Osteocyte (in vitro differentiated cells): ENCODE measurements at places on chromosomes 12 and 14.

- no peaks in the 10 kb centered on the region for H3K27me3 ChIP-seq
- H3K27ac ChIP-seq: no peak overlapping the region
- no peaks in the 10 kb centered on the region for H3K36me3 ChIP-seq
Observed at GRCh38 chr12:108768591-108769500, 37.5 kb upstream of the CORO1C start.

DNA sequence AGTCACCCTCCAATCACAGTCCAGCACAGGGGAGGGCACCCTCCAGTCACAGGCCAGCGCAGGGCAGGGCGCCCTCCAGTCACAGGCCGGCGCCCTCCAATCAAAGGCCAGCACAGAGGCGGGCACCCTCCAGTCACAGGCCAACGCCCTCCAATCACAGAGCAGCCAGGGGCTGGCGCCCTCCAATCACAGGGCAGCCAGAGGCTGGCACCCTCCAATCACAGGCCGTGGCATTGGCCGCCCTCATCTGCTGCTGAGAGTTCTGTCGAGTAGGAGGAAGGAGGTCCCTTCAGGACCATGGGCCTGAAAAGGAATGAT, 26.6 kb downstream of the DDX51 start:
- H3K4me1 ChIP-seq: no peaks in the 10 kb centered on the region
- no peak overlapping the region for H3K27ac ChIP-seq
- H3K4me3 ChIP-seq: no peak overlapping the region
- DNase-seq: no peak
- H3K36me3 ChIP-seq: peaks cover 29% of the 10 kb centered on the region
- no peaks in the 10 kb centered on the region for H3K27me3 ChIP-seq

- H3K4me1 ChIP-seq: no peaks in the 10 kb centered on the region
- no peak overlapping the region for H3K27ac ChIP-seq
- no peak overlapping the region for H3K4me3 ChIP-seq
- no peak for DNase-seq
- no peaks in the 10 kb centered on the region for H3K27me3 ChIP-seq
Observed at GRCh38 chr12:59833408-59833807, 237.6 kb downstream of the SLC16A7 start.

- no peak overlapping the region for H3K4me3 ChIP-seq
- H3K27me3 ChIP-seq: peaks cover 9% of the 10 kb centered on the region
- DNase-seq: no peak
- H3K4me1 ChIP-seq: peaks cover 12% of the 10 kb centered on the region
- no peaks in the 10 kb centered on the region for H3K36me3 ChIP-seq
Observed at GRCh38 chr12:12564911-12565310, 2.2 kb upstream of the DUSP16 start.

DNA sequence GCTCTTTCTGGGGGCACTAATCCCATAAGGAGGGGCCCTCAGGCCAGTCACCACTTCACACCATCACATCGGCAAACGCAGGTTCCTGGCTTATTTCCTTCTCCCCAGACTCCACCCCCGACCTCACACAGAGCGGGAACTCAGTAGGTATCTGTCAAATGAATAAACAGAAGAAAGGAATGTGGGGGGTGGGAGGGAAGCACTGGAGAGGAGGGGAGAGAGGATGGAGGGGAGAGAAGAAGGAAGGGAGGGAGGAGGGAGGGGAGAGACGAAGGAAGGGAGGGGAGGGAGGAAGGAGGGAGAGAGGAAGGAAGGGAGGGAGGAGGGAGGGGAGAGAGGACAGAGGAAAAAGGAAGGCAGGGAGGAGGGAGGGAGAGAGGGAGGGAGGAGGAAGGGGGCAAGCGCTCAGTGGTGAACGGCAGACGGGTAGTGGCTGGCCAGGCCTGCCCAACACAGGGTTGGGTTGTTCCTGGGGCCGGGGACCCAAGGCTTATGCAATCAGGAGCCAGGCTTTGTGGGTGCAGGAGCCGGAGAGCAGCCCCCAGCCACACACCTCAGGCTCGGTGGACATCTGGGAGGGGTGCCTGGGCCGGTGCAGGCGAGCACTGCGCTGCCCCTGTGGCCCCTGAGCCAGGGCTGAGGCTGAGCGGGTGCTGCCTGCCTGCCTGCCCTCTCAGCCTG, 52.6 kb upstream of the FBRSL1 start:
- peaks cover 37% of the 10 kb centered on the region for H3K27me3 ChIP-seq
- H3K36me3 ChIP-seq: no peaks in the 10 kb centered on the region
- H3K4me3 ChIP-seq: no peak overlapping the region

DNA sequence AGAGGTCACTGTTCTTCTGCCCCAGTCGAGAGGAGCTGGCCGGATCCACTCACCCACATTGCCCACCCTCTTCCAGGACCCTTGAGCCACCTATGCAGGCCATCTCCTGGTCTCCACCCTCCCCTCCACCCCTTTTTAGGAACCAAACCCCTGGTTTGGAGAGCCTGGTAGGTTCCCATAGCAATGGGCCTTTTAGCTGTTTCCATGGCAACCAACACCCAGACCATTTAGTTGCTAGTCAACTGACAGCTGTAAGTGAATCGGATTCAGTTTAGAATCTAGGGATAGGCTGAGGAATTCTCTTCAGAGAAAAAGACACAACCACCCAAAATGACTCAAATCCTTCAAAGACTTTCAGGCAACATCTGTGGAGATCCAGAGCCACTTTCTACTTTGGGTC, 16.5 kb downstream of the NPC2 start:
- no peak overlapping the region for H3K4me3 ChIP-seq
- H3K36me3 ChIP-seq: peaks cover 68% of the 10 kb centered on the region
- no peak for DNase-seq
- H3K4me1 ChIP-seq: no peaks in the 10 kb centered on the region
- H3K27me3 ChIP-seq: no peaks in the 10 kb centered on the region

- H3K36me3 ChIP-seq: no peaks in the 10 kb centered on the region
- no peak for DNase-seq
- peaks cover 11% of the 10 kb centered on the region for H3K4me1 ChIP-seq
- peaks cover 5% of the 10 kb centered on the region for H3K27me3 ChIP-seq
Observed at GRCh38 chr12:43214166-43214565, 337.8 kb downstream of the ADAMTS20 start.

GRCh38 chr14:89507521-89507920, 90.5 kb upstream of the FOXN3 start:
- no peak for DNase-seq
- no peaks in the 10 kb centered on the region for H3K27me3 ChIP-seq
- H3K36me3 ChIP-seq: peaks cover 7% of the 10 kb centered on the region
- H3K4me1 ChIP-seq: peaks cover 56% of the 10 kb centered on the region
- peak overlapping the region; percentile 42 for H3K27ac ChIP-seq

GRCh38 chr12:4168036-4168435, 105.5 kb upstream of the CCND2 start:
- H3K4me3 ChIP-seq: no peak overlapping the region
- peaks cover 7% of the 10 kb centered on the region for H3K4me1 ChIP-seq
- H3K36me3 ChIP-seq: no peaks in the 10 kb centered on the region
- no peak overlapping the region for H3K27ac ChIP-seq

DNA sequence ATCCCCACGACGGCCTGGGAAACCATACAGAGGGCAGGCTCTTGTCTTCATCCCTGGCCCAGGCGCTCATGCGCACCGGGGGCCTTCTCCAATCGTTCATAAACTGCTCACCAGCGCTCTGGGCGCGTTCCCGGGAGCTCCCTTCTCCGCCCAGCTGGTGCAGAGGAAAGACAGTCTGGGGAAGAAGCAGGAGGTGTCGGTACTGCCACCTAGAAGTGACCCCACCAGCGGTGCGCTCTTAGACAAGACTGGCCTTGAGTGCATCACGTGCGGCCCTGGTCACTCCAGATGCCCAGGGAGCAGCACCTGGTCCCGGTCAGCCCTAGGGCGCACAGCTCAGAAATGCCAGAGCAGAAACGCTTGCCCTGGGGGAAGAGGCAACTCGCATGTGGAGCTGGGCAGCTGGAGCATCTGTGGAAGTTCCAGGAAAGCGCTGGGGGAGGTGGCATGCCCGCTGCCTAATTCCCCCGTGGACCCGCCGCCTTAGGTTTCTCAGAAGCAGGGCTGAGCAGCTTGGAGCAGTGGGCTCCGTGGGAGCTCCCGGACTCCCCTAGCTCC, 2.5 kb downstream of the GSC start:
- no peak overlapping the region for H3K4me3 ChIP-seq
- H3K4me1 ChIP-seq: peaks cover 15% of the 10 kb centered on the region
- H3K36me3 ChIP-seq: no peaks in the 10 kb centered on the region
- peaks cover 89% of the 10 kb centered on the region for H3K27me3 ChIP-seq
- no peak for DNase-seq

- peaks cover 11% of the 10 kb centered on the region for H3K4me1 ChIP-seq
- no peaks in the 10 kb centered on the region for H3K36me3 ChIP-seq
- H3K4me3 ChIP-seq: no peak overlapping the region
- no peak overlapping the region for H3K27ac ChIP-seq
Observed at GRCh38 chr14:95686935-95687334, 709 bp downstream of the TCL1B start.

DNA sequence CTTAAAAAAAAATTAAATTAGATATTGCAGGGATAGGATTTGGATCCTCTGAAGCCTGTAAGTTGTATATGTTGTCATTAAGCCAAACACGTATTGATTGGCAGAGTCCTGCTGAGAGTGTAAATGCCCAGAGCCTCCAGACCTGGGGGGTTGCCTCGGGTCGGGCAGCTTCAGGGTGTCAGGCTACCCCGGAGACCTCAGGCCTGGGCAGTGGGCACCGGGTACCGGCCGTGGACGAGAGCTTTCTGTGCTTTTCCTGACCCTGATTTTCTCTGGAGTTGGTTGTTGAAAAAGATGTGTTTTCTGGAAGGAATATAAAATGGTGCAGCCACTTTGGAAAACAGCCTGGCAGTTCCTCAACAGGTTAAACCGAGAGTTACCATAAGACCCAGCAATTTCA, 96.1 kb downstream of the DNAH10 start:
- H3K27me3 ChIP-seq: peaks cover 35% of the 10 kb centered on the region
- DNase-seq: no peak
- H3K27ac ChIP-seq: no peak overlapping the region
- H3K36me3 ChIP-seq: no peaks in the 10 kb centered on the region
- no peaks in the 10 kb centered on the region for H3K4me1 ChIP-seq

DNA sequence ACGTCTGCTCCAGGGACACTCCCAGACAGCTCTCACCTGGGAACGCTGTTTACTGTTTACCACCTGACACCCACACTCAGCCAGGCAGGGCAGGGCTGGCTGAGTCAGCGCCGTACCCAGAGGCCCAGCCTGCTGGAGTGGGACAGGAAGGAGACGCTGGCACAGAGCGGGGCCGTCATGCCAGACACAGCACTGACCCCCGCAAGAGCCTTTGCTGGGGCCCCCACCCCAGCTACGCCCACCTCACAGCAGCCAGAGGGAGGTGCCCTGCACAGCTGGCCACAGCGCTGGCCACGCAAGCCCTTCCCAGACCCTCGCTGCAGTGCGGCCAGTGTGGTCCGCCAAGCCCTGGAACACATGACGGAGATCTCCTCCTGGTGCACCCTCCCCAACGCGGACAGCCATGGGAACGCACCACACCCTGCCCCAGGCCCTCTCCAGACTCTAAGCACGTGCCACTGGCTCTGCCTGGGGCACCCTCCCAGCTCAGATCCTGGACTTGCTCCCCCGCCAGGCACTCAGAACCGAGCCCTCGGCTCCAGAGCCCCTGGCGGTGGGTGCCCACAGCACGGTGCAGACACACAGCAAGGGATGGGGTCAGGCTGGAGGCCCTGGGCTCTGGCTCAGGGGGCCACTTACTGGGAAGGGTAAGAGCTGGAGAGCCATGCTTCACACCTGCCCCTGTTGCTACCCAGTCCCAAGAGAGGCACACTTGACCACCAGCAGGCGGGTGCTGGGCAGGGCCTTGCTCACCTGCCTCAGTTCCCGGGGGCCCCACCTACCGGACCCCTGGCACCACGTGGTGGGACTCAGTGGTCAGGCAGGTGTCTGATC, 5.7 kb downstream of the AHNAK2 start:
- H3K4me3 ChIP-seq: no peak overlapping the region
- peak; percentile 91 for DNase-seq
- H3K27me3 ChIP-seq: no peaks in the 10 kb centered on the region
- H3K36me3 ChIP-seq: no peaks in the 10 kb centered on the region
- peaks cover 93% of the 10 kb centered on the region for H3K4me1 ChIP-seq

DNA sequence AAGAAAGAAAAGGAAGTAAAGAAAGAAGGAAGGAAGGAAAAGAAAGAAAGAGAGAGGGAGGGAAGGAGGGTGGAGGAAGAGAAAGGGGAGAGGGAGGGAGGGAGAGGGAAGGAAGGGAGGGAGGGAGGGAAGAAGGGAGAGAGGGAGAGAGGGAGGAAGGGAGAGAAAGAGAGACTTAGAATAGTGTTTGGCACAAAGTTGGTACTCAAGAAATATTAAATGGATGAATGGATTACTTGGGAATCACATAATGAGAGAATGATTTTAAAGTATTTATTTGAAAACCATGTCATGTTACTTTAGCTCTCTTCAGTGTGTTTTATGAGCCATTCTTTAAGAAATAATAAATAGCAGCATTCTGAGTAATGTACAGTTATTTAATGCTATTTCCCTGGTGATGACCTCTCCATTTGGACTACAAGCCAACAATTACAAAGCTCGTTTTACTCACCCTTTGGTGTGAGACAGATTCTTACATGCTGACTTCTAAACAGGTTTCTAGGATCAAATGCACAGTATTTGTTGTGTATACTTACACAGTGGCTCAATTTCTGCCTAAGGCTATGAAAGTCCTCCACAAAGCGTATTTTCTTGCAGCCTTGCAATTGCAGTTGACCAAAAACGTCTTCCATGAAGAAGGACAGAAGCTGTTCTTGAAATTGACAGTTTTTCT, 861 bp downstream of the IL26 start:
- H3K4me1 ChIP-seq: peaks cover 27% of the 10 kb centered on the region
- H3K27ac ChIP-seq: no peak overlapping the region
- peaks cover 13% of the 10 kb centered on the region for H3K27me3 ChIP-seq
- H3K36me3 ChIP-seq: no peaks in the 10 kb centered on the region
- no peak for DNase-seq

GRCh38 chr12:127230843-127231260, 1036.1 kb upstream of the TMEM132C start:
- H3K27me3 ChIP-seq: no peaks in the 10 kb centered on the region
- H3K27ac ChIP-seq: no peak overlapping the region
- no peak for DNase-seq
- no peaks in the 10 kb centered on the region for H3K36me3 ChIP-seq
- H3K4me1 ChIP-seq: peaks cover 8% of the 10 kb centered on the region

GRCh38 chr12:130053651-130054069, 108.6 kb upstream of the FZD10 start:
- H3K4me3 ChIP-seq: no peak overlapping the region
- no peak for DNase-seq
- H3K27ac ChIP-seq: no peak overlapping the region
- H3K27me3 ChIP-seq: no peaks in the 10 kb centered on the region
